ENCODE measurements at places on chromosomes 16 and 17.

GRCh38 chr17:82049106-82049505, 2.5 kb downstream of the RFNG start:
- no peak for DNase-seq

- DNase-seq, result no peak
Observed at GRCh38 chr16:5557448-5557847, 459.9 kb upstream of the EEF2KMT start.

GRCh38 chr17:14135906-14136590, 66.7 kb downstream of the COX10 start:
- no peak for DNase-seq

GRCh38 chr16:28930203-28930602, 1.6 kb upstream of the CD19 start:
- no peak for DNase-seq

All from MV-4-11 (cell line).